Cardiac muscle cell (in vitro differentiated cells and primary cell): ENCODE measurements at places on chromosomes 3 and 15.

GRCh38 chr15:97425596-97425995 is 534.9 kb upstream of the ARRDC4 start:
- no peak for DNase-seq

DNA sequence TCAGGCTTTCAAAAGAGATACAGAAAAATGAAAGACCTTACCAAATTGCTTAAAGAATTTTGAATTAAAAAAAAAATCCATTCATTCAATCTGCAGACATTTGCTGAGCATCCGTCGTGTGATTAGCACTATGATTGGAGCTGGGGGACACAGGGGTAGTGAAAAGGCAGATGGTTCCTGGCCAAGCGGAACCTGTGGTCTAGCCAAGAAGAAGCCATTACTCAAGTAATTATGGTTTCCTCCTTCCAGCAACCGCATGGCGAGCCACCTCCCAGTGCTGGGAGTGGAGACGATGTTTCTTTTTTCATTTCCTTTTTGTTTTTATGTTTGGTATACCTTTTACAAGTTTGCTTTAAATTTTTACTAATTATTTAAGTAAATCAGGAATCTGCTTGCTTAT is 140.2 kb downstream of the CACNA2D3 start:
- DNase-seq = no peak

- DNase-seq = no peak
These were observed 153.4 kb upstream of the MME start for GRCh38 chr3:154926721-154927120.

DNA sequence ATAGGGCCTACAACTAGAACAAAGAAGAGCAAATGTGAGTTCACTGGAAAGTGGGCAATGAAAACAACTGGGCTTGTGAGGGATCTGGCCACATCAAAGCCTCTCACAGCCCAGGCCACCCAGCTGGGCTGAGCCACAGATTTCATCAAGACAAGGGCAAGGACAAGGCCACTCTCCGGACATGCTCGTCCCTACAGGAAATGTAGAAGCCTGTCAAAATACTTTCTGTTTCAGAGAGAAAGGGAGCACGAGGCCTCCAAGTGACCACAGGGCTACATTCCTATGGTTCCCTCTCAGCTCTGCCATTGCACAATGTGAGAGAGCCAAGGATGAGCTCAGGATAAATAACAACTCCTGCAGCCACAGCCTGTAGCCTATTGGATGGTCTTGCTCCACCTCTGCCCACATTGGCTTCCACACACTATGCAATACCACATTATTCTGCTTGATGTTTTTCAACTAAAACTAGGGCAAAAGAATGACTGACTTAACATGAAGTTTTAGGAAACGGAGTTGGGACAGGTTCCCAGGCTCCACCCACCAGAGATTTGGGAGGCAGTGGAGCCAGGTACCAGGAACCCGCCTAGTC is 12.1 kb downstream of the TBC1D2B start:
- DNase-seq = no peak

DNA sequence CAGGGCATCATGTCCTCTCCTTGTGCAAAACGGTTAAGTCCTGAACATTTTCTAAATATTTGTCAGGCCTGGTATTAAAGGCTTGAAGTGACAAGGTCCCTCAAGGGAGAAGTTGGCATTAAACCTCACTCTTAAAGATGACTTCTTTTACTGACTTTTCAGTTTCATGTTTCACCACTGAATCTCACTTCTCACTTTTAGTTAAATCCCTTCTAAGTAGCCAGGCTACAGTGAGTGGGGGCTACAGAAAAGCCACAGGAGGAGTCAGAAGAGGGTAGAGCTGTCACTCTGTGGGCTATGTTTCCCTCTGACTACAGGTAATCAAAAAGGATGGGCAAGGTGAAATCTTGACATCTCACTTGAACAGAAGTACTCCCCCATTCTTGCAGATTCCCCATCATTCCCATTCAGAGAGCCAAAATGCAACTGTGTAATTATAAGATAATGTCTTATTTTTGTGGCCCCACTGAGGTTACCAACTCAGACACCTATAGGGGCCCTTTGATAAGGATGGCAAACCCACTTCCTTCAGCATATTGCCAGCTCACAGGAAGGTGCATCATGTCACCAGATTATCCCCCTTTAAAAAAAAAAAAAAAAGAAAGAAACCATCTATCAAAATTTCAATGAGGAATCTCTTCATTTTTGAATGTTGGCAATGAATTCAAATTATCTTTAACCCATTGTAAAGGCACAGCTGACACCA is 790.1 kb upstream of the CFAP20DC start:
- DNase-seq = no peak

GRCh38 chr15:90989040-90989768 is 5.1 kb downstream of the PRC1 start:
- no peak for DNase-seq

DNA sequence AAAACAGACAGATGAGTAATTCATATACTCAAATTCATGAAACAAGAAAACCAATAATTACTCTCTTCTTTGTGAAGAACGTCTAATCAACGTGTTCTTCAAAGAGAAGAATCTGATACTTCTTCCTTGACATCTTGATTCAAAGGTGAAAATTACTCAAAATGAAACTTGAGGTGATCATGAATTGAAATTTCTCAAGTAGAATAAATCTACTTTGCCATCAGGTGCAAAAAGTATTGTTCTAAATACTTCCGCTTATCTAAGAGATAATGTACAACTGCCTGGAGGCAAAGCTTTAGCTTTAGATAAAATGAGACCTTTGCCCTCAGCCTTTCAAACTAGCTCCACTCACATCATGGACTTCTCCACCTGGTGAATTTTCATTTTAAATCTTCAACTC is 13.9 kb upstream of the XXYLT1 start:
- no peak for DNase-seq

DNA sequence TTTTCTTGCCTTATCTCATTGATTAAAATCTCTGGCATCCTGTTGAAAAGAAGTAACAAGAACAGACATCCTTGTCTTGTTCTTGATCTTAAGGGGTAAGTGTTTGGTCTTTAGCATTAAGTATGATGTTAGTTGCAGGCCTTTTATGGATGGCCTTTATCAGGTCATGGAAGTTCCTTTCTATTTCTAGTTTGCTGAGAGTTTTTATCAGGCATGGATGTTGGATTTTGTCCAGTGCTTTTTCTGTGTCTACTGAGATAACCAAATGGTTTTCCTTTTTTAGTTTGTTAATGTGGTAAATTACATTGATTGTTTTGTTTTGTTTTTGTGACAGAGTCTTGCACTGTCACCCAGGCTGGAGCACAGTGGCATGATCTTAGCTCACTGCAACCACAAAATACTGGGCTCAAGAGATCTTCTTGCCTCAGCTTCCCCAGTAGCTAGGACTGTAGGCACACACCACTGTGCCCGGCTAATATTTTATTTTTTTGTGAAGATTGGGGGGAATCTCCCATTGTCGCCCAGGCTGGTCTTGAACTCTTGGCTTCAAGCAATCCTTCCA is 26.3 kb downstream of the MRAS start:
- peak; percentile 22 for DNase-seq

DNA sequence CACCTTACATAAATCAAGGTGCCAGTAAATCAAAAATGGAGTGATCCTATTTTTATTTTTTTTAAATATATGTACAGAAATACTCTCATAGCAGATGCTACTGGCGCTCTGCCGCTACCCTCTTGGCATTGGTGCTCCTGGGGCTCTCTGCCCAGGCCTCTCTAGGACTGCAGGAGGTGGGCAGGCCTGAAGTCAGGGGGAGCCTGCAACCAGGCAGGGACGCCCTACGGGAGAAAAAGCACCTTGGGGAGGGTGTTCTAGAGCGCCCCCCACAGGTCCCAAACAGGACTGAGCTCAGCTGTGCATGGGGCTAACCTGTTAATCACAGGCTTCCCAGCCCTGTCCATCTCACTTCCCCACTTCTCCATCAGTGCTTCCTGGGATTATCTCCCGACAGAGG is 192.5 kb downstream of the SHQ1 start:
- DNase-seq = no peak

- DNase-seq = peak; percentile 36
These were observed 12.9 kb downstream of the LRRC2 start for GRCh38 chr3:46553154-46553553.

DNA sequence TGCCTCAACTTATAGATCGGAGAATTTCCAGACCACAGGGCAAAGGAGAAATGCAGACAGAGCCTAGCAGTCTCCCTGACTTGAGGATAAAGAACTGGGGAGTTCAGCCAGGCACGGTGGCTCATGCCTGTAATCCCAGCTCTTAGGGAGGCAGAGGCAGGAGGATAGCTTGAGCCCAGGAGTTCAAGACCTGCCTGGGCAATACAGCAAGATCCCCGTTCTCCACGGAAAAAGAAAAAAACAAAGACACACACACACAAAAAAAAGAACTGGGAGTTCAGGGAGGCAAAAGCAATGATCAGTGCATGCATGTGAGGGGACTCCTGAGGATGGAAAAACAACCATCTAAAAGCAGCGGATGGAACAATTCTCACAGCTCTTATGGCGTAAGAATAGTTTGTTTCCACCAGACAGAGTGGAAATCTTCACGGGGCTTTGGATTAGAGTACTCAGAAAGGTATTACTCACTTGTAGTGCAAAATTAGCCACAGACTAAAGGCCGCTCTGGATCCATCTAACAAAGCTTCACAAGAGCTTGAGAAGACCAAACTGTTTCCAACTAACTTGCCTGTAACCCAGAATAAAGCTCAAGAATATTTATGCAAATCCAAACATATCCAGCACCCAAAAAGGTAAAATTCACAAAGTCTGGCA is 16.3 kb downstream of the SEC11A start:
- no peak for DNase-seq

DNA sequence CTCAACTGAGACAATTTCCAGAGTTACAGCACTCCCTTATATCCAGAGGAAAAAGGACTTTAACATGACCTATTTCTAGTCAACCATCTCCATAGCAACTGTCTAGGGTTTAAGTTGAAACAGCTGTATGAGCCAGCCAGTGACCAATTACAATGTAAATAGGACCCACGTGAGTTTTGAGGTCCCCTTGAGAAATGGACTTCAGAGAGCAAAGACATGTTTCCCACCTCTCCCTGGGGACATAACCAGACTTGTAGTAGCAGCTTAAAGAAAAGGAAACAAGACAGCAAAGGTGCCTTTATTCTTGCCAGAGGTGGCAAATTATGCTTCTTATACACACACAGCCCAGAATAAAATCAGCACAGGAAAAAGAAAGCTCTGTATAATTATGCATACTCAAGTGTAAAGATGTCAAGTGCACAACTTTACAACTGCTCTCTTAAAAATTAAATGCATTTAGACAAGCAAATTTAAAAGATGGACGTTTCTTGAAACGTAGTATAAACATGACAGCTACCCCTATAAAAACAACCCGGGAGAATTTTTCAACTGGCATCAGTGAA is 40.2 kb downstream of the SUMF1 start:
- peak; percentile 92 for DNase-seq

DNA sequence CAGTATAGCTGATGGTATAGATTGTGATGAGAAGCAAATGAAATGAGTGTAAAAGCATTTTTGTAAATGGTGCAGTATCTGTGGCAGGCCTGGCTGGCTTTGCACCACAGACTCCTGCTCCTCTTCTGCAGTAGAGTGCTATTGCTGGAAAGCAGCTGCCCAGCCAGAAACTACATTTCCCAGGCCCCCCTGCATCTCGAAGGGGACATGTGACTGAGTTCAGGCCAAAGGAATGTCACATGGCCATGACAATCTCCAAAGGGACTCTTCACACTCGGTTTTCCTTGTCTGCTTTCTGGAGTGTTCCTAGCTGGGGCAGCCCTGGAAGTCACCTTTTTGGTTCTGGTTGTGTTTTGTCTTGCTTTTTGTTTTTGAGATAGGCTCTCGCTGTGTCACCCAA is 277.1 kb downstream of the SUCLG2 start:
- no peak for DNase-seq

- DNase-seq = no peak
These were observed 819 bp upstream of the RPL24 start for GRCh38 chr3:101687142-101687931.

DNA sequence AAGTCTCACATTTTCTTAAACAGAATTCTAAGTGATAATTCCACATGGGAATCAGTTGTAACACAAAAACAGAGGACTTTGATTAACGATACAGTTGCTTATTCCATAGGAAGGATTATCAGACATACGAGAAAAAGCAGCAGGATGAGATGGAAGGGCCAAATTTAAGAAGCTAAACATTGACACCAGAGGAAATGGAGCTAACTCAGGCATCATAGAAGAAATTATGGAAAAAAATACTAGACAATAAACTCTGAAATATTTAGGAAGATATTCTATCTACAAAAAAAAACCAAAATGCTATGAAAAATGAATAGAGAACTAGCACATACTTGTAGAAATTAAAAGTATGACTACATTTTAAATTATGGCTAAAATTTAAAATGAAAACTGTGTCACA is 776.1 kb downstream of the ROBO1 start:
- DNase-seq = no peak

- peak; percentile 84 for DNase-seq
These were observed 27.9 kb upstream of the SLC6A1 start for GRCh38 chr3:10964537-10965167.

DNA sequence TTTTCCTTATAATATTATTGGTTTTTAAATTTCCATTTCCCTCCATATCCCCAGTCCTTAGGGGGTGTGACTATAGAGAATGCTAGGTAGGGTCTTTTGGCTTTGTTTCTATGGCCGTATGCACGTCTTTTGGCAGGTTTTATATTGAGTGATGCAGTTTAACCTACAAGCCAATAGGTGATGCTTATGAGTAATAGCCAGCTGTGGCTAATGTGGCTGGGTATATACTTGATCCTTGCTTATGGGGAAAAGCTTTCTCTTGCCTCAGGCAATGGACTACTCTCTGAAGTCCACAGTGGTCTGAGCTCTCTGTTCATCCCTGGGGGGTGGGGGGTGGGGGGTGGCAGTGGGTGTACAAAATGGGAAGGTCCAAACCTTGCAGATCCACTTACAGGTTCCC is 223.9 kb downstream of the MFSD1 start:
- DNase-seq = no peak

DNA sequence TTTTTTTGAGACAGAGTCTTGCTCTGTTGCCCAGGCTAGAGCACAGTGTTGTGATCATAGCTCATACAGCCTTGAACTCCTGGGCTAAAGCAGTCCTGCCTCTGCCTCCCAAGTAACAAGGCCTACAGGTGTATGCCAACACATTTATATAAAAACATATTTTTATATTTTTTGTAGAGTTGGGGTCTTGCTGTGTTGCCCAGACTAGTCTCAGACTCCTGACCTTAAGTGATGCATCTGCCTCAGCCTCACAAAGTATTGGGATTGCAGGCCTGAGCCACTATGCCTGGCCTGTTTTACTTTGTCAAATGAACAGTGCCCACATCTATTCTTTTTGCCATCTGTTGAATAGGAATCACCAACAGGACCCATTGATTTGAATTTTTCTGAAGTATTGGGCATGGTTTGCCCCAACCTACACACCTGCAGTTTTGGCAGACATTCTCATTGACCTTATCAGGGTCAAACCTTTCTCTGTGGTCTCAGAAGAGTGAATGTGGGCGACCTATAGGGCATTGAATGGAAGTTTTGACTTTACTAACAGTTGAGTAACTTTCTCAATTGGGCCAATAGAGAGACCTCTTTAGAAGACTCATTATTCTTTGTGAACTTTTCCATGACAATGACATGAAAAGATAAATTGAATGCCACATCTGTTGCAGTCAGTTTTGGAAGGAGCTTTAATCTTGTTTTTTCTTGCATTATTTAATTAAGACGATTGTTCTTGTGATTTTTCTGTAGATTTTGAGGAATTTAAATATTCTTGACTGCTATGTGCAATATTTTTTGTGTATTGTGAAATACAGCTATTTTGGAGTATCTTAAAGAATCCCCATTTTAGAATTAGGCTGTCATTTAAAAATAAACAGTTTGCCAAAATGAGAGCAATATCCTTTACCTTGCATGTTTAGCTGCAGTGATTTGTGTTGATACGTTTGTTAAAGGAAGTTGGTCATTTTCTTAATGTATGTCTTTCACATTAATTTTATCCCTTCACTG is 2.7 kb downstream of the IREB2 start:
- DNase-seq = no peak

- peak; percentile 64 for DNase-seq
These were observed 77.8 kb upstream of the HES1 start for GRCh38 chr3:194058189-194058571.
